GM12878 (cell line): ENCODE measurements at places on chromosomes 13 and 19. TPM values are rescaled to one million over a fixed set of nuclear protein-coding genes. Genes with fewer than 3 reads are reported as not detected.

- H3K4me1 ChIP-seq: peaks cover 14% of the 10 kb centered on the region
- H3K27ac ChIP-seq: no peak overlapping the region
- peak; percentile 40 for DNase-seq
- H3K27me3 ChIP-seq: no peaks in the 10 kb centered on the region
- no peak overlapping the region for H3K4me3 ChIP-seq
Observed at GRCh38 chr13:30847650-30848307, 58.3 kb upstream of the MEDAG start.

DNA sequence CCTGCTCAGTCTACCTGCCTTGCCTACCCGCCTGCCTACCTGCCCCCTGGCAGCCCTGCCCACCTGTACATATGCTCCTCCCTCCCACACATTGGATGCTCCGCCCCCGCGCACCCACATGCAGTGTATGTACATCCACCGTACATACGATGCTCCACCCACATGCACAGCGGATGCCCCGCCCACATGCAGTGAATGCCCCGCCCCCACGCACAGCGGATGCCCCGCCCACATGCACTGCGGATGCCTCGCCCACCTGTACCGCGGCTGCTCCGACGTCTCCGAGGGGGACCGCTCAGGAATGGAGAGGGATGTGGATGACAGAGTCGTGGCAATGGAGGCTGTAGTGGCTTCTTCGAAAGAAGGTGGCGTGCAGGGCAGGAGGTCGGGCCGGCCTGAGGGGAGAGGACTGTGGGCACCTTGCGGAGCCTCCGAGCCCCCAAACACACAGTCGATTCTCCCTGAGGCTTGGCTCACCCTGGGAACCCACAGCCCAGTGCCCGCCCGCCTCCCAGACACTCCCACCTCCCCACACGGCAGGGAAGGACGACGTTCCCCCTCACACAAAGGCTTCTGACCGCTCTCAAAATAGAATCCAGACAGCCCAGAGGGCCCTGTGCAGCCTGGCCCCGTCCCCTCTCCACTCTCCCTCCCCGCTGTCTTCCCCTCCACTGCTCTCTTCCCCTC is 16.5 kb upstream of the CACTIN start:
- no peaks in the 10 kb centered on the region for H3K27me3 ChIP-seq
- no peaks in the 10 kb centered on the region for H3K4me1 ChIP-seq

DNA sequence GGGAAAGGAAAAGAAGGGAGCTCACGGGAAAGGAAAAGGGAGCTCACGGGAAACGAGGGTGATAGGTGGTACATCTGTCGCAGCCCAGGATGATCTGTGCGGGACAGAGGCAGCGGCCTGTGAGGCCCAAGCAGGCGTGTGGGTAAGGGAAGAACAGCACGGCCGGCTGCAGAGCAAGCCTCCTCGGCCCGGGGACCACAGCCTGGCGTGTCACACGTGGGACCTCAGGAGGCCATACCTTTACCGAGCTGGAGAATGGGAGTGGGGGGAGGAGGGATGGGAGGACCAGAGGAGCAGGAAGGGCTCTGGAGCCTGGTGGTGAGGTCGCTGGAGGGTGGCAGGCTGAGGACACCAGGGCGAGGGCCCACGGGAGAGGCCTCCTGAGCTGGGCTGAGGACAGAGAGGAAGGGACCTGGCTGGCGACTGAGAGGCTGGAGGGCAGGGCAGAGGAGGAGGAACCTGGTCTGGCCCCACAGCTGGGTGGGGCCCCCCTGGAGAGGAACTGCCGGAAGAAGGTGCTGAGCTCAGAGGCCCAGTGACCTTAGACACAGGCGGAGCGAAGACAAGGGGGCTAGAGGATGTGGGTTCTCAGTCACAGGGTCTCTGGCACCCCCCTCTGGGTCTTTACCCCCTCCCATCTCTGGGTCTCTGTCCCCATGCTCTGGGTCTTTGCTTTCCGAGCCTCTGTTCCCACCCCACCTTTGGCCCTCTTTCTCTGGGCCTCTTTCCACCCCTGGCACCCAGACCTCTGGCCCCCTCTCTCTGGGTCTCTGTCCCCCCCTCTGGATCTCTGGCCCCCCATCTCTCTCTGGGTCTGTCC is 2.9 kb upstream of the FTL start:
- no peak for DNase-seq
- H3K4me3 ChIP-seq: peak overlapping the region; percentile 56; the same call in 1 of the 2 replicates
- H3K4me1 ChIP-seq: peaks cover 32% of the 10 kb centered on the region
- H3K36me3 ChIP-seq: peaks cover 7% of the 10 kb centered on the region; the same call in 1 of the 2 replicates

DNA sequence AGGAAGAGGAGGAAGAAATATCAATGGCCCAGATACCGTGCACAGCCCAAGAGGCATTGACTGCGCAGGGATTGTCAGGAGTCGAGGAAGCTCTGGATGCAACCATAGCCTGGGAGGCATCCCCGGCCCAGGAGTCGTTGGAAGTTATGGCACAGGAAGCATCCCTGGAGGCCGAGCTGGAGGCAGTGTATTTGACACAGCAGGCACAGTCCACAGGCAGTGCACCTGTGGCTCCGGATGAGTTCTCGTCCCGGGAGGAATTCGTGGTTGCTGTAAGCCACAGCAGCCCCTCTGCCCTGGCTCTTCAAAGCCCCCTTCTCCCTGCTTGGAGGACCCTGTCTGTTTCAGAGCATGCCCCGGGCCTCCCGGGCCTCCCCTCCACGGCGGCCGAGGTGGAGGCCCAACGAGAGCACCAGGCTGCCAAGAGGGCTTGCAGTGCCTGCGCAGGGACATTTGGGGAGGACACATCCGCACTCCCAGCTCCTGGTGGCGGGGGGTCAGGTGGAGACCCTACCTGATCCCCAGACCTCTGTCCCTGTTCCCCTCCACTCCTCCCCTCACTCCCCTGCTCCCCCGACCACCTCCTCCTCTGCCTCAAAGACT is 36.0 kb downstream of the KEAP1 start:
- no peaks in the 10 kb centered on the region for H3K27me3 ChIP-seq
- no peak overlapping the region for H3K27ac ChIP-seq

The ICAM4 gene
- total RNA-seq: 2.1 and 2.6 TPM in 2 replicates

- no peaks in the 10 kb centered on the region for H3K36me3 ChIP-seq
- DNase-seq: no peak
- H3K4me3 ChIP-seq: no peak overlapping the region
- H3K27me3 ChIP-seq: no peaks in the 10 kb centered on the region
Observed at GRCh38 chr13:27592865-27593264, 27.5 kb downstream of the LNX2 start.

GRCh38 chr13:42094516-42095040 is 46.1 kb downstream of the DGKH start:
- DNase-seq: no peak
- H3K27me3 ChIP-seq: no peaks in the 10 kb centered on the region
- no peaks in the 10 kb centered on the region for H3K36me3 ChIP-seq
- no peaks in the 10 kb centered on the region for H3K4me1 ChIP-seq
- H3K27ac ChIP-seq: no peak overlapping the region

DNA sequence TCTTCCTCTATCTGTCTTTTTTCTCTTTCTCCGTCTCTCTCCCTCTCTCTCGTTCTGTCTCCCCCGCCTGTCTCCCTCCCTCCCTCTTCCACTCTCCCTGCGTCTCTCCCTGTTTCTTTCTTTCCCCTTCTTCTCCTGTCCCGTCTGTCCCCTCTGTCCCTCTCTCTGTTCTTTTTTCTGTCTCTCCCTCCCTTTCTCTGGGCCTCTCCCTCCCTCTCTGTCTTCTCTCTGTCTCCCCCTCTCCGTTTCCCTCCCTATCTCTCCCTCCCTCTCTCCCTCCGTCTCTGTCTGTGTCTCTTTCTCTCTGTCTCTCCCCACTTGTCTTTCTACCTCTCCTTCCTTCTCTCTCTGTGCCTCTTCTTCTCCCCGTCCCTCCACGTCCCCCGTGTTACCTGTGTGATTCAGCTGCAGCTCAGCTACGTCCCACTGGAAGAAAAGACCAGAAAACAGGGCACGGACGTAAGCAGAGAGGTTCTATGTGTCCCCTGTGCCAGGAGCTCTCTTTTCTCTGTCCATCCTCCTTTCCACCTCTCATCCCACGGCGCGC is 1.2 kb downstream of the CD70 start:
- H3K4me3 ChIP-seq: peak overlapping the region; percentile 100
- no peaks in the 10 kb centered on the region for H3K27me3 ChIP-seq
- H3K36me3 ChIP-seq: peaks cover 6% of the 10 kb centered on the region
- H3K27ac ChIP-seq: peak overlapping the region; percentile 93
- no peak for DNase-seq

The TMC4 gene
- 0.27 and 0.33 TPM in 2 replicates for total RNA-seq

DNA sequence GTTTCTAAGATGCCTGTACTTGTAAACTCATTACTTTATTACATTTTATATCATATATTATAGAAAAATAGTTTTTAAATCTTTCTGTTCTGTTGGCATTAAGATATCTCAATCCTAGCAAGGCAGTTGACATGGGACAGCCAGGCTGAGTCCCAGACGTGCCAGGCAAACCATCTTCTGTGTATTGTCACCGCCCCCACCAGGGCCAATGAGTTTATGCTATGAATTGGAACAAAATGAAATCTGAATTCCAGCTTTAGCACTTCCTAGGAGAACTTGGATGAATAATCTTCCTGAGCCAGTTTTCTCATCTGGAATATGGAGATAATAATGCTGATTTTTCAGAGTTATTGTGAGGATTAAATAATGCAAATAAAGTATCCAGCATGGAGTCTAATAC is 79.9 kb upstream of the GSX1 start:
- no peak for DNase-seq
- H3K36me3 ChIP-seq: no peaks in the 10 kb centered on the region
- no peak overlapping the region for H3K27ac ChIP-seq
- no peaks in the 10 kb centered on the region; the same call in none of the 2 replicates for H3K27me3 ChIP-seq
- no peak overlapping the region for H3K4me3 ChIP-seq

The SYT3 gene
- not detected in 2 replicates for total RNA-seq

DNA sequence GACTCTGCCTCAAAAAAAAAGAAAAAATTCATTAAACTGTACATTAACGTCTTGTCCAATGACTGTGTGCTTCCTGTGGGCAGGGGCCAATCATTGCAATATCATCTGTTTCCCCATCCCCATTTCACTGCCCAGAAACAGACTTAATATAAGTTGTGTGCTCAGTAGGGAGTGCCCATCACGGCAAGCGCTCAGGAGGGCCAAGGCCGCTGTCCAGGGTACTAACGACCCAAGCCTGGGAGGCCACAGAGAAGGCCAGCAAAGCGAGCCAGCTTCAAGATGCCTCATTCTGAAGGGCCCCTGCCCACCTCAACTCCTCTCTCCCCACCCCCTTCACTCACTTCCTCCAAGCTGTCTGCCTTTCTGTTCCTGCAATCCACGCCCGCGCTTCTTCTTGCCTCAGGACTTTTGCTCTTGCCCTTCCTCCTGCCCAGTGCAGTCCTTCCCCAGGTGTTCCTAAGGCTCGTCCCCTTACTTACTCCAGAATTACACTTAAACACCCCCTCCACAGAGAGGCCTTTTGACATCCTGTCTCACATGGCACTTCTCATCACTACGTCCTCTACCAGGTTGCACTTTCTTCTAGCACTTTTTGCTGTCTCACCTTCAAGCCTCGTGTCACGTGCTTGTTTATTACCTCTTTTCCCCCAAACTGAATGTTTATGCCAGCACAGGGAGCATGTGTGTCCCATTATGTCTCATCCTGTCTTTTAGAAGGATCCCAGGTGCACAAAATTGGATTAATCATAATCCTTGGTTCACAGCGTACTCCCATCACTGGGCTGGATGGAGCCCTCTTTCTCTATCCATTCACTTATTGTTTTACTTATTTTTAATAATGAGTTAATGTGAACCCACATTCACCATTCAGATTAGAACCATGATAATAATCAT is 11.3 kb upstream of the POU2F2 start:
- no peaks in the 10 kb centered on the region for H3K4me1 ChIP-seq
- no peak overlapping the region for H3K27ac ChIP-seq
- H3K4me3 ChIP-seq: no peak overlapping the region
- no peak for DNase-seq
- no peaks in the 10 kb centered on the region; the same call in none of the 2 replicates for H3K27me3 ChIP-seq

GRCh38 chr13:29754473-29754806 is 96.0 kb downstream of the UBL3 start:
- no peaks in the 10 kb centered on the region for H3K27me3 ChIP-seq
- no peak for DNase-seq
- H3K36me3 ChIP-seq: no peaks in the 10 kb centered on the region
- peaks cover 3% of the 10 kb centered on the region; the same call in 1 of the 2 replicates for H3K4me1 ChIP-seq

The CD33 gene
- 0.62 and 0.66 TPM in 2 replicates for total RNA-seq

- peaks cover 23% of the 10 kb centered on the region for H3K36me3 ChIP-seq
- no peaks in the 10 kb centered on the region for H3K4me1 ChIP-seq
- no peak for DNase-seq
- no peak overlapping the region for H3K27ac ChIP-seq
- H3K27me3 ChIP-seq: no peaks in the 10 kb centered on the region
Observed at GRCh38 chr19:4098493-4098892, 25.4 kb downstream of the MAP2K2 start.

The CCDC194 gene
- total RNA-seq: 1.7 and 3.0 TPM in 2 replicates

The APLP1 gene
- 0.51 and 1.5 TPM in 2 replicates for total RNA-seq

GRCh38 chr19:7337380-7338194 is 11.2 kb upstream of the ARHGEF18 start:
- peak overlapping the region; percentile 95 for H3K27ac ChIP-seq
- DNase-seq: peak; percentile 99
- no peaks in the 10 kb centered on the region for H3K27me3 ChIP-seq
- no peaks in the 10 kb centered on the region for H3K36me3 ChIP-seq
- H3K4me1 ChIP-seq: peaks cover 65% of the 10 kb centered on the region

- H3K27me3 ChIP-seq: no peaks in the 10 kb centered on the region
- no peaks in the 10 kb centered on the region for H3K36me3 ChIP-seq
- no peak overlapping the region for H3K27ac ChIP-seq
- DNase-seq: no peak
- no peaks in the 10 kb centered on the region for H3K4me1 ChIP-seq
Observed at GRCh38 chr13:113565526-113566226, 18.9 kb upstream of the TFDP1 start.

- H3K36me3 ChIP-seq: no peaks in the 10 kb centered on the region
- H3K4me1 ChIP-seq: no peaks in the 10 kb centered on the region
- no peaks in the 10 kb centered on the region; the same call in 1 of the 2 replicates for H3K27me3 ChIP-seq
- no peak overlapping the region for H3K4me3 ChIP-seq
- H3K27ac ChIP-seq: no peak overlapping the region
Observed at GRCh38 chr19:46125447-46125846, 959 bp upstream of the IGFL3 start.

GRCh38 chr13:73832128-73832588 is 302.0 kb downstream of the KLF12 start:
- no peak overlapping the region for H3K4me3 ChIP-seq
- H3K4me1 ChIP-seq: no peaks in the 10 kb centered on the region
- no peak for DNase-seq

The NXNL1 gene
- not detected in 2 replicates for total RNA-seq

- H3K27ac ChIP-seq: no peak overlapping the region
- H3K27me3 ChIP-seq: no peaks in the 10 kb centered on the region
- peaks cover 13% of the 10 kb centered on the region for H3K4me1 ChIP-seq
- H3K4me3 ChIP-seq: no peak overlapping the region
Observed at GRCh38 chr13:110536006-110536693, 25.4 kb downstream of the RAB20 start.

DNA sequence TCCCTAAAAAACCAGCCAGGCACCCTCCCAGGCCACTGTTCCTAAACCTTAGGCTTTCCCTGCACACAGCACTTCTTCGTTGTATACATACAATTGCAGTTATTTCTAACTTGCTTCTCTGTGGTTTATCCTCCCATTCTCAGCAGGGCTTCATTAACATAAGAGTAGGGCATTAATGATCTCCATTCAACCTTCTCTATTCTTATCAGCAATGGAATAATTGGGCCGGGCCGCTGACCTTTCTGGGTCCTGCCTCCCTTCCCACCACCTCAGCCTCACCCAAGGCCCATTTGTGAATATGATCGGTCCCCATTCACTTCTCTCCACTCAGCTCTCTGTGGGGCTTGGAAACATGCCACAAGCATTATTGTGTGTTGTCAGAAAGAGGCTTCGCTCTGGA is 184.2 kb downstream of the SUCLA2 start:
- no peaks in the 10 kb centered on the region for H3K27me3 ChIP-seq
- H3K4me1 ChIP-seq: no peaks in the 10 kb centered on the region
- H3K4me3 ChIP-seq: no peak overlapping the region
- no peaks in the 10 kb centered on the region for H3K36me3 ChIP-seq
- no peak for DNase-seq

The ZNF763 gene
- 0.66 and 1.0 TPM in 2 replicates for total RNA-seq

The TEKTIP1 gene
- 1.7 and 2.6 TPM in 2 replicates for total RNA-seq

The ZNF181 gene
- 5.4 and 5.7 TPM in 2 replicates for total RNA-seq
